Daoy (cell line): ENCODE measurements at places on chromosomes 1 and 21. TPM values are rescaled to one million over a fixed set of nuclear protein-coding genes. Genes with fewer than 3 reads are reported as not detected.

Gene RIIAD1
- total RNA-seq, result not detected in 2 replicates

Gene GPR3
- total RNA-seq, result 0.80 and 2.0 TPM in 2 replicates

Gene CACHD1
- total RNA-seq, result 5.3 and 7.1 TPM in 2 replicates

Gene TRABD2B
- total RNA-seq, result not detected in 2 replicates

Gene EIF4G3
- total RNA-seq, result 31.3 and 33.9 TPM in 2 replicates

Gene NCDN
- 21.7 and 26.4 TPM in 2 replicates for total RNA-seq

DNA sequence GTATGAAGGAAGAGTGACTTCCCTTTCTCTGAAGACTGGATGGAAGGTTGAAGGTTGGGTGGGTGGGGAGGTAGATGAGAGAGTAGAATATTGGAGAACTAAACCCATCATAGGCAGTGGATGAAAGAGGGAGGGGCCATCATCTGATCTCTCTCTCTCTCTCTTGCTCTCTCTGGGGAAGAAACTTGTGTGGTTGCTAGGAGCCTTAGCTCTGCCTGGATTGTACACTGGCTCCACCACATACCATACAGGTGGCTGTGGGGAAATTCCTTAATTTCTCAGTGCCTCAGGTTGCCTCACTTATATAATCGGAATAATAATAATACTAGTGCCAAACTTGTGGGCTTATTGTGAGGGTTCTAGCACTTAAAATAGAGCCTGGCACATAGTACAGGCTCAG, 9.5 kb downstream of the XCL1 start:
- DNase-seq, result no peak

- DNase-seq, result peak; percentile 72
Observed at GRCh38 chr1:14826172-14826636, 227.7 kb downstream of the KAZN start.

DNA sequence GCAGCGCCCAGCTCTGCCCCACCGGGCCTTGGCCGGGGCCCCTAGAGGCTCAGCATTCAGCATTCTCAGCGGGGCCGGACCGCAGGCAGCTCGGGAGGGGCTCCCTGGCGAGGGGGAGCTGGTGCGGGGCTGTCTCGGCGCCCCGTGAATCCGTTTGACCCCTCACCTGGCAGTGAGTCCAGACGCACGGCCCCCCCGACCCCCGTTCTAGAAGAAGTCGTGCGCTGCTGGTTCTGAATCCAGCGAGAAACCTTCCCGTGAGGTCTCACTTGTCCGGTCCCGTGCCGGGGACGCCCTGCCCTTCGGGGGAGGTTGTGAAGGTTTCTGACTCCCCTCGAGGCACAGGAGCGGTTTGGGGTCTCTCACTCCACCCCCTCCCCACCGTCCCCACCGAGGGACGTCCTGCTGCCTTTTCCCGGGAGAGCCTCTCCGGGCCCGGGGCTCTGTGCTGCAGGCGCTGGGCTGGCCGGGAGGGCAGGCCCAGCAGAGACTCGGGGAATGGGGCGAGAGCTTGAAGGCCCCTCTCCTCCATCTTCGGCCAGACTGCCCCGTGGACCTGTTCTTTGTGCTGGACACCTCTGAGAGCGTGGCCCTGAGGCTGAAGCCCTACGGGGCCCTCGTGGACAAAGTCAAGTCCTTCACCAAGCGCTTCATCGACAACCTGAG, 655 bp downstream of the COL6A1 start:
- peak; percentile 45 for DNase-seq

- DNase-seq, result peak; percentile 93
Observed at GRCh38 chr1:98048244-98048643, 127.4 kb upstream of the DPYD start.

DNA sequence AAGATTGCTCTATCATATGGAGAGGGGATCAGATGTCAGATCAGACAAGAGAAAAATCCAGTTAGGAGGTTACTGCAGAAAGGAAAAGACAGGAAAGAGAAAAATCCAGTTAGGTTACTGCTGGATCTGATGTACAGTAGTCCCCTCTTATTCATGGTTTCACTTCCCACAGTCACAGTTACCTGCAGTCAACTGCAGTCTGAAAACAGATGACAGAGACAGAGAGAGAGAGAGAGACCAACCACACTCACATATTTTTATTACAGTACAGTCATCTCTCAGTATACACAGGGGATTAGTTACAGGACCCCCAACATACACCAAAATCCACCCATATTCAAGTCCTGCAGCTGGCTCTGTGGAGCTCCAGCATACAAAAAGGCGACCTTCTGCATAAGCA, 29.3 kb downstream of the NUP133 start:
- no peak for DNase-seq

DNA sequence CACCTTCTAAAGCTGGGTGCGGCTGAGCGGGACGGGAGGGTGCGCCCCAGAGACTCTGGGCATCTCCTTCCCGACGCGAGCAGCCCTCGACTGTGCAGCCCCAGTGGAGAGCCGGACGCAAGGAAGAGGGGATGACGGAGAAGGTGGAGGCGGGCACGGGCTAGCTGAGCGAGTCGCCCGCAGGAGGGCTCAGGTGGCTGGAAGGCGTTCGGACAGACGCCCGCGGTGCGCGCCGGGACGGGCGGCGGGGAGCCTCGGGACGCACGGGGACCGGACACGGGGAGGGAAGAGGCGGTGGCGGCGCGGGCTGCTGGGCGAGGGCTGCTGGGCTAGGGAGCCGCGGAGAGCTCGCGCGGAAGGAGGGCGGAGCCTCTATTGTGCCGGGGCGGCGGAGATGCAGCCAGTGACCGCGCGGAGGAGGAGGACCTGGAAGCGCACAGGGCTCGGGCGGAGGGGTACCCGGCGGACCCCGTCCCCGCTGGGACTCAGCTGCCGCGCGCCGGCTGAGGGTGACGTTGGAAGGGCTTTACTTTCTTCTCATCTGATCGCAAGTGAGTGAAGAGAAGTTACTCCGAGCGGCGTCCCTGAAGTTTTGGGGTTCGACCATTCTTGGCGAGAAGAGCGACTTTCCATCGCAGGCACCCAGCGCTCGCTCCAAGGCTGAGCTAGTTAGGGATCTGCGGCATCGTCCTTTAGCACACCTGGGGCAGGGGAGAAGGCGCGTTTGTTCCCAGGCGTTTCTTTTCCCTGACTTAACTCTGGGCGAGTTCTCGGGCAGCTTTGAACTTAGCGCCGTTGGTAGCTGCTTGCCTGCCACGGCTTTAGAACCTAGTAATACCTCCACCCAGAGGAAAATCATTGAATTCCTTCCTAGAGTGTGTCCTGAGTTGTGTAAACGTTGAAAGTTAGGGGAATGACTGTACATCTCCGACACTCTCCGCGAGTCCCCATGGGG, at the start of gene OLFML2B:
TSS of gene OLFML2B (minus strand) at position 323 of the 955 bp plus-strand sequence. CDS start 439 bp downstream, outside the sequence.
- DNase-seq, result peak; percentile 73

DNA sequence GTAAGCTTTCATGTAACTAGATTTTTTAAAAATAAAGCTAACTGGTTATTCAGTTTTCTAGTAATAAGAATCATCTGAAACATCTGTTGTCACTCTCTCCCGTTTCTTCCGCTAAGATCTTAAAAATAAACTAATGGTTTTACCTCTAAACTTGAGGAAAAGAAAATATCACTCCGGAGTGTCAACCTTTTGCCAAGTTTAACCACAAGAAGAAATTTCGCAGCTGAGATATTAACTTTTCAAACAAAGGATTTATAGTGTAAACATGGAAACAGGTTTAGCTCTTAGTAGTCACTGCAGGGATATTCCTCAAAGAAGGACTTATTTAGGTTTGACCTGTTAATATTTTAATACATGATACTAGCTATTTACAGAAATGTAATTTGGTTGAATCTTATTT, 954.9 kb downstream of the ADGRL2 start:
- no peak for DNase-seq

GRCh38 chr1:116164150-116164549, 53.0 kb downstream of the MAB21L3 start:
- no peak for DNase-seq

GRCh38 chr1:34984435-34984792, 733 bp downstream of the TMEM35B start:
- no peak for DNase-seq

GRCh38 chr1:94675373-94675772, 133.8 kb upstream of the F3 start:
- DNase-seq, result peak; percentile 59

DNA sequence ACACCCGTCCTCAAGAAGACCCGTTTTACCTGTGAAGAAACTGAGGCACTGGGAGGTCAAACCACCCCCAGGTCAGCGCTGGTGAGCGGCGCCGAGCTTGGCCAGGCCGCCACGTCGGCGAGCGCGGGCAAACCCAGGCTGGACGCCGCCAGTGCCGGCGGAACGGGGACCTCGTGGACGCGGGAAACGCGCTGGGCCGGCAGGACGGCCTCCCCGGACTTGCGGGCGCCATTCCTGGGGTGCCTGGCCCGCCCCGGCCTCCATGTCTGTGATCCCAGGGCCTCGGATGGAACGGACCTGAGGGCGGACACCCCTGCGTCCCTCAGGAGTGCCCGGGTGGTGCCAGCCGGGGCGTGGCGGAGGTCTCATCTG, 764 bp upstream of the SUMO3 start:
- no peak for DNase-seq

GRCh38 chr1:192984080-192984479, 75.1 kb downstream of the UCHL5 start:
- DNase-seq, result no peak

GRCh38 chr1:178937695-178938094, 66.8 kb upstream of the ANGPTL1 start:
- DNase-seq, result no peak

GRCh38 chr21:45022348-45022675, 52.1 kb upstream of the ADARB1 start:
- DNase-seq, result no peak

- DNase-seq, result no peak
Observed at GRCh38 chr1:103247517-103247916, 139.2 kb upstream of the COL11A1 start.

DNA sequence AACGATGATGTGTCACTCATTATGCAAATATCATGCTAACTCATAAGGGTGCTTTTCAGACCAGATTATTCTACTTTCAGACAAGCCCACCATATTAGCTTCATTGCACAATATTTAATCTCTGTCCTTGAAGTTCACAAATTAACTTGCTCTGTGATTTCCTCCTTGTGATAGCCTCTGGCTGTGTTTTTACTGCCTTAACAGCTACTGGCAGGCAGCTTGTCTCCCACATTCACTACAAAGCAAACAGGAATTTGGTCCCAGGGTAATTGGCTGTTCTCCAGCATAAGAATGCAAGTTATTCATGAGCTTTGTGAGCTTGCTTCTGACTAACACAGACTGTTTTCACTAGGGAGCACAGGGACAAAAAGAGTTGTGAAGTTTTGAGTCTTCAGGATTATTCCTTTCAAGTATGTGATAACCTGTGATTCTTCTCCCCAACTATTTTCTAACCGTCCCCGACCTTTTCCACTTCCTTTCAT, 87.9 kb upstream of the HMCN1 start:
- DNase-seq, result peak; percentile 94
